ENCODE measurements at places on chromosomes 12 and 14.
A peak's percentile ranks its signal among the peaks of the same experiment; 100 is the strongest.

DNA sequence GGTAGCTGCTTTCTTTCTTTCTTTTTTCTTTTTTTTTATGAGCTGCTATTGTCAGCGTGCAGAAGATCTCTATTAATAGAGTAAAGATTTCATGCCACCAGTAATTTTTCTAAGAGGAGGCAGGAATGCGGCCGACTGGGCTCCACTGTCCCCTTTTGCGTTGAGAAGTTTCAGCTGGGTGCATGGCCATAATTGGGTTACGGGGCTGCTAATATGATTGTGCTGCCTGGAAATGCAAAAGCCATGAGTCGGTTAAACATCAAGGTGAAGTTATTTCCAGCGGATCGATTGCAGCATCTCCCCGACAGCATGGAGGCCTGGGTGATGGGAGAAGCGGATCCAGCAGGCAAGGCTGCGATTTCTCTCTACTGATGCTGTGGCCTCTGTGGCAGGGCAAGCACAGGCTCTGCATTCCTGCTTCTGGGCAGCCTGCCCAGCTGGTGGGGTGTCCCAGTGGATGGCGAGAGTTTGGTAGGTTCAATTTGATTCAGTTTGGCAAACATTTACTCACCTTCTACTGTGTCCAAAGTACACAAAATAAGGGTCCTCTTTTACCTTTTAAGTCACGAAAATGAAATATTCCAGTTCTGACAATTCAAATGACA is 54.4 kb upstream of the PRMT8 start:
- DNase-seq = no peak

- no peak for DNase-seq
Observed at GRCh38 chr12:70747445-70748260, 110.4 kb upstream of the PTPRB start.

- DNase-seq = no peak
Observed at GRCh38 chr12:57193706-57194245, 22.8 kb upstream of the NXPH4 start.

DNA sequence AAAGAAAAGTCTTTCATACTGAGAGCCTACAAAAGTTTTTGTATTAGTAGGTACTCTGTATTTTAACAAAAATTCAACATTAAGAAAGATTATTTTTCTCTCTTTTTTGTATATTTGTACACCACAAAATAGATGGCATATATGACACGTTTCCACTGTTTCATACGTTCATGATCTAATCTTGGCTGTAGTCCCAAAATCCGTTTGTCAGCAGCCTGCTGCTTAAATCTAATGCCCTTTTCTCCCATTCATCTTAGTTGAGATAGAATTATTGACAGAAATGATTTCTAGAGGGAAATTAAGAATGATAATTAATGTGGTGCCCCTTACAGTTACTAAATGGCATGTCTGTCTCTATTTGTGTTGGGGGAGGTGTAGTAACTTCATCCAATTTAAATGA is 140.7 kb upstream of the NOVA1 start:
- DNase-seq = no peak

DNA sequence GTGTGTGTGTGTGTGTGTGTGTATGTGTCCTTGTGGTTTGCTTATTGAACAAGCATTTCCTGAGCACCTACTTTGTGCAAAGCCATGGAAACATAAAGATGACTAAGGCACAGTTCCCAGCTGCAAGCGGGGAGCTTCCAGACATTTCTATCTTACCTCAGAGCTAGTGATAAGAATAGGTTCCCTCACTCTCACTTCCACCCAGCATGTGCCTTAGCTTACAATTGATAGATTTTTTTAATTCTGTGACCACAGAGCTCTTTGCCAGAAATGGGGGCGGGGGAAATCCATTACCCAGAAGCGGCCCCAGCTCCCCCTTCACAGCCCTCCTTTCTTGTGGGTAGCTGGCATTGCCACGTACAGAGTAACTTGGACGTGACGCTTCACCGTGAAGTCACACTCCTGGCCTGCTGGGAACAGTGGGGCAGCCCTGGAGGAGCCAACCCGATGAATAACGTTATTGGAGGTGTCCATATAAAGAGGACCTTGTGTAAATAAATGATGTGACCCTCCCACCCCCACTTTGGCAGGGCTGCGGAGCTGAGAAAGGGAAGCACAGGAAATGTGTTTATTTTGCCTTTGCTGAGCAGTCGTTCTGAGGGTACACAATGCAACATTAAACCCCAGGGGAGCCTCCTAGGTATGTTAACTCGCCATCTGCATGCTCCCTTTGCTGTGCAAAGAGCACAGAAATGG is 238.9 kb downstream of the CHST11 start:
- DNase-seq = peak; percentile 85

- no peak for DNase-seq
Observed at GRCh38 chr12:1212526-1212925, 221.5 kb downstream of the ERC1 start.

DNA sequence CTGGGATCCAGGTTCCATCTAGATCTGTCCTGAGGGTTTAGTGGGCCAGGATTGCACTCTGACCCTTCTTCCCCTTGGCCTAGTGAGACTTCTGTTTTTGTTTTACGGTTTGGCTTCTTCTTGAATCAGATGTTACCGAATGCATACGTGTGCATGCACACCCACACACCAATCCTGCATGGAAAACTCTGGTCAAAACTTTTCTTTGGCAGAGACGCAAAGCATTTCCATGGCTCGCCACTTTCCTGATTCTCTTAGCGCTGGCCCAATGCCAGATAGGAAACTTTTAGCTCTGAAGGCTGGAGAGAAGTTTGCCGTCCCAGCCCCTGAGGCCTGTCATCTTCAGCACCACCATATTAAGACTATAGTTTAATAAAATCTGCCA is 67.4 kb upstream of the ACTN1 start:
- no peak for DNase-seq

- DNase-seq = no peak
Observed at GRCh38 chr12:128258866-128259555, 8.0 kb upstream of the TMEM132C start.

DNA sequence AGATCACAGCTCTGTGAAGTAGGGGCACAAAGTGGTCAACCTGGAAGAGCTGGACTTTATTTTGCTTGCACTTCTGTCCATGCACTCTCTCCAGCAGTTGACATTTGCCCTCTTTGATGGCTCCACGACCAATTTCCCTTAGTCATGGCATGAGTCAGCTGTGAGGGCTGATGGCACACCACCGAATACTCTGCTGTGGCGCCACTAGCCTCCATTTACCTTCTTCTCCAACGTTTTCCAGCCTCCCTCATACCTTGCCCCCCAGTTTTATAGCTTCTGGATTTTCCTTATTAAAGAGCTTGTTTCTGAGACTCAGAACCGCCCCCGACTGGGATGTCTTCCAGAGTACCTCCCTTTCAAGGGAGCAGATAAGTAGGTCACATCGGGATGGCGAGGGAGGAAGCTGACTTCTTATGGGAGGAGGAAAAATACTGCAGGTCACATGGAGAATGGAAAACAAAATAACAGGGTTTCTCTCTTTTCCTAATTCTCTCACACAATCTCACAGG is 17.6 kb downstream of the NINJ2 start:
- no peak for DNase-seq

DNA sequence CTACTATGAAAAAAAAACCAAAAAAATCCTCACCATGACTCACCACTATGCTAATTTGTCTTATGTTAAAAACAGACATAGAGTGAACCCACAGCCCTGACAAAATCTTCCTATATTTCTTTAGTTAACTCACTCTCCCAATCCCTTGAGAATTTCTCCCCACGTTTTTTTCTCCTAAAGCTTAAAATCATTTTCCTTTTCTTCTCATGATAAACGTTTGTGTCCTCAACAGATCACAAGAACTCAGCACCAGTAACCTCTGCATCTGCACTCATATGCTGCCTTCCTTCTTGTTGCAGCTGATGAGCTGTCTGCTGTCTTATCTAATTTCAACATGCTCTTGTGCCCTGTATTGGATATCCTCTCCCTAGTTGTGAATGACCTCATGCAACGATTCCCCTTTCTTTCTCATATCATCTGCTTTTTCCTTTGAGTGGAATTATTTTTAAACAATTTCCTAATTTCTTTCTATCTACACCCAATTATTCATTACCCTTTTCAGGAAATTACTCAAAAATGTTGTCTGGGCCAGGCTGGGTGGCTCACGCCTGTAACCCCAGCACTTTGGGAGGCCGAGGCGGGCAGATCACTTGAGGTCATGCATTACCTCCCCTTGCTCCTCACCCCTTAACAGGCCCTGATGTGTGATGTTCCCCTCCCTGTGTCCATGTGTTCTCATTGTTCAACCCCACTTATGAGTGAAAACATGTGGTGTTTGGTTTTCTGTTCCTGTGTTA is 427.5 kb upstream of the MGAT4C start:
- DNase-seq = no peak

DNA sequence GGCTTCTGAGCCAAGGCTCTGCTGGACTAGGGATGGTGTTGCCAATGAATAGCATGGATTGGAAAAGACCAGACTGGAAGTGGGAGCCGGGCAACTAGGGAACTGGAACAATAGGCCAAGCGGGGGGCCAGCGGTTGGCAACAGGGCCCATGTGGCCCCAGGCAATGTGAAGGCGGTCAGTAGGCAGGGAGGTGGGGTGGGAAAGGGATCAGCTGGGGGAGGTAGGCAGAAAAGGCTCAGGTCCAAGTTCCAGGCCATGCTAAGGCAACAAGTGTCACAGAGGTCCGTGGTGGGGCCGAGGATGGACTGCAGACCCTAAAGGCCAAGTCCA is 14.9 kb upstream of the MLXIP start:
- no peak for DNase-seq

DNA sequence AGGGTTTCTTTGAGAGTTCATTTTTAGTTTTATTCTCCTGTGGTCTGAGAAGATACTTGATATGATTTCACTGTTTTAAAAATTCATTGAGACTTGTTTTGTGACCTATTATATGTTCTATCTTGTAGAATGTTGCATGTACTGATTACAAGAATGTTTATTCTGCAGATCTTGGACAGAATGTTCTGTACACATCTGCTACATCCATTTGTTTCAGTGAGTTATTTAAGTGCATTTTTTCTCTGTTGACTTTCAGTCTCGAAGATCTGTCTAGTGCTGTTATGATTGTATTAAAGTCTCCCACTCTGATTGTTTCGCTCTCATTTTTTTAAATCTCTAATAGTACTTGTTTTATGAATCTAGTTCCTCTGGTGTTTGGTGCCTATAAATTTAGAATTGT is 1319.8 kb downstream of the TMEM121 start:
- DNase-seq = no peak

GRCh38 chr12:25882266-25882665 is 76.2 kb upstream of the RASSF8 start:
- DNase-seq = no peak

DNA sequence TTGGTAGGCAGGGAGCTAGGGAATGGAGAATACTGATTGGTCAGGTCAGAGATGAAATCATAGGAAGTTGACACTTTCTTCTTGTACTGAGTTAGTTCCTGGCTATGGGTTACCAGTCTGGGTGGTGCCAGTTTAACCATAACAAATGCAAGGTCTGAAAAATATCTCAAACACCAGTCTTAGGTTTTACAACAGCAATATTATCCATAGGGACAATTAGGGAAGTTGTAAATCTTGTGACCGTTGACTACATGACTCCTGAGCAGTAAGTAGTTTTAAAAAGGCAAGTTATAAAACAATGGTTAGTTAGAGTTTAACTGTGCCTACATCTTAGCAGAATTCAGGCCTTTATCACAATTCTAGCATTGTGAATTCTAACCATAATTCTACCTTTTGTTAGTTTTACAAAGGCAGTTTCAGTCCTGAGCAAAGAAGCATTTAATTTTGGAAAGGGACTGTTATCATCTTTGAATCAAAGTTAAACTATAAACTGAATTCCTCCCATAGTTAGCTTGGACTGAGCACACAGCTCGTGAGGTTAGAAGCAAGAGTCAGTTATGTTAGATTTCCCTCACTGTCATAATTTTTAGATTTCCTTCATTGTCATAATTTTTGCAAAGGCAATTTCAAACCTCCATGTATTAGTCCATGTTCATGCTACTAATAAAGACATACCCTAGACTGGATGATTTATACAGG is 19.7 kb upstream of the MON2 start:
- DNase-seq = no peak

DNA sequence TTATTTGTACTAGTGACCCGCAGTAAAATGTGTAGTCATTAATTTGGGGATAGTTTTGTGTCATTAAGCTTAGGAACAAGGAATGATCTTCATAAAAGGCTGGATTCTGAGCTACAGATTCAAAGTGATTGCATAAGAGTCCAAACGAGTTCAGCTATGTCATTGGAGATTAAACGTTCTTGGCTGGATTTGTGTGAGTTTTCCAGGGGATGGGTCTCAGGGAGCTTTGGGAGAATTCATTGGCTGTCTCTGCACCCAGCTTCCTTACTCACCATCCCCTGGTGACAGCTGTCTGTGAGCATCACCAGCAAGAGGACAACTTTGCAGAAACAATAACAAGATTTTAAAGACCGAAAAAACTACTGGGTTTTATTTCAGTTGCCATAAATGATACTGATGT is 130.4 kb downstream of the DAAM1 start:
- no peak for DNase-seq
